Neural crest cell (in vitro differentiated cells): ENCODE measurements at places on chromosomes 2 and 18. TPM values are rescaled to one million over a fixed set of nuclear protein-coding genes. Genes with fewer than 3 reads are reported as not detected.

- H3K4me3 ChIP-seq: no peak overlapping the region
- no peaks in the 10 kb centered on the region for H3K27me3 ChIP-seq
- H3K27ac ChIP-seq: peak overlapping the region; percentile 10
- peaks cover 13% of the 10 kb centered on the region for H3K36me3 ChIP-seq
Measured at GRCh38 chr2:5914811-5915611, 222.8 kb downstream of the SOX11 start.

The SGPP2 gene
- total RNA-seq: not detected in 2 replicates

The ELAC1 gene
- 14.7 and 15.0 TPM in 2 replicates for total RNA-seq

DNA sequence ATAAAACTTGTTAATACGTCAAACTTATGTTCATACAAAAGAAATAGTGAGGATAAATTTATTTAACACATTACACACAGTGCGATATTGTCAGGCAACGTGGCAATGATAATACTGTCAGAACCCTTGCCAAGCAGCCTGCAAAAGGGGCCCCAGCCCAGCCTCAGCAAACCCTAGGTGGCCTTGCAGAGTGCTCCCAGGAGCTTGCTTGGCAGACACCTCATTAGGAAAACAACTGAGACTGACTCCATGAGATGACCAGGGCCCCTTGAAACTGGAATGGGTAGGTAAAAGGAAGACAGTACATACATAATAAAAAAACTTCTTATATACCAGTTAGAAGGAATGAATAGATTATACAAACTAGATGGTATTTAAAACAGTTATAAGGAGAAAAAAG is 136.6 kb upstream of the EPC2 start:
- no peak overlapping the region for H3K27ac ChIP-seq
- peaks cover 10% of the 10 kb centered on the region for H3K4me1 ChIP-seq
- DNase-seq: no peak
- H3K27me3 ChIP-seq: no peaks in the 10 kb centered on the region
- no peak overlapping the region for H3K4me3 ChIP-seq
- no peaks in the 10 kb centered on the region for H3K36me3 ChIP-seq

The PRKAG3 gene
- not detected in 2 replicates for total RNA-seq

The POTEI gene
- total RNA-seq: 1.1 and 1.3 TPM in 2 replicates

The PXDN gene
- total RNA-seq: 217 and 218 TPM in 2 replicates

GRCh38 chr18:63079114-63079513 is 240.5 kb downstream of the BCL2 start:
- H3K36me3 ChIP-seq: peaks cover 3% of the 10 kb centered on the region
- DNase-seq: no peak
- no peak overlapping the region for H3K27ac ChIP-seq
- H3K27me3 ChIP-seq: no peaks in the 10 kb centered on the region
- H3K4me3 ChIP-seq: no peak overlapping the region

- H3K36me3 ChIP-seq: no peaks in the 10 kb centered on the region
- no peak overlapping the region for H3K4me3 ChIP-seq
- DNase-seq: no peak
- H3K4me1 ChIP-seq: no peaks in the 10 kb centered on the region
- no peak overlapping the region for H3K27ac ChIP-seq
Measured at GRCh38 chr2:67854798-67855197, 208.0 kb downstream of the C1D start.
